ENCODE measurements at places on chromosomes 12 and 14. TPM values are rescaled to one million over a fixed set of nuclear protein-coding genes. Genes with fewer than 3 reads are reported as not detected.

Gene GLIPR1L2
- total RNA-seq: 0.16 TPM

Gene CLEC2D
- 4.1 TPM for total RNA-seq

Gene MDM1
- 9.1 TPM for total RNA-seq

Gene TAS2R50
- total RNA-seq: 4.7 TPM

Gene PPP1R36
- 2.9 TPM for total RNA-seq

Gene B4GALNT1
- 5.7 TPM for total RNA-seq

Gene BDKRB2
- total RNA-seq: 3.5 TPM

Gene TAS2R30
- total RNA-seq: 8.8 TPM

Gene TSPAN19
- not detected for total RNA-seq
